Vagina (tissue), 2 donors: ENCODE measurements at places on chromosomes 2 and 18.

- DNase-seq: no peak
Observed at GRCh38 chr2:213429516-213429915, 145.3 kb downstream of the SPAG16 start.

GRCh38 chr2:119474371-119475224, 42.9 kb downstream of the TMEM37 start:
- no peak for DNase-seq

- DNase-seq: no peak
Observed at GRCh38 chr18:42338683-42339082, 383.6 kb downstream of the PIK3C3 start.

GRCh38 chr2:16238001-16238761, 297.8 kb downstream of the MYCN start:
- DNase-seq: no peak

GRCh38 chr2:153645599-153645998, 167.0 kb upstream of the RPRM start:
- no peak for DNase-seq

DNA sequence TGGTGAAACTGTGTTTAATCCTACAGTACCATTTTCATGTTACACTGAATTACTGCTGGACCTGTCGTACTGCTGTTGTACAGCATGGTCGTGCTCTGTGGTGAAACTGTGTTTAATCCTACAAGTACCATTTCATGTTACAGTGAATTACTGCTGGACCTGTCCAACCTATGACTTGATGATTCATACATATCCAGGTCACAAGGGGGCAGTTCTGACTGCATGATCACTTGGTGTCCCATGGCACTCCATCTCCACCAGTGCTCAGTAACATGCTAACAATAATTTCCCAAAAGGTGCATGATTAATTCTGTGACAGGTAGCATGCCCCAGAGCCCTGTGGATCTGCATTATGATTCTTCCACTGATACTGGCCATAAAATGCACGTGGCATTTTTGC, 101.6 kb downstream of the ADCYAP1 start:
- DNase-seq: no peak

DNA sequence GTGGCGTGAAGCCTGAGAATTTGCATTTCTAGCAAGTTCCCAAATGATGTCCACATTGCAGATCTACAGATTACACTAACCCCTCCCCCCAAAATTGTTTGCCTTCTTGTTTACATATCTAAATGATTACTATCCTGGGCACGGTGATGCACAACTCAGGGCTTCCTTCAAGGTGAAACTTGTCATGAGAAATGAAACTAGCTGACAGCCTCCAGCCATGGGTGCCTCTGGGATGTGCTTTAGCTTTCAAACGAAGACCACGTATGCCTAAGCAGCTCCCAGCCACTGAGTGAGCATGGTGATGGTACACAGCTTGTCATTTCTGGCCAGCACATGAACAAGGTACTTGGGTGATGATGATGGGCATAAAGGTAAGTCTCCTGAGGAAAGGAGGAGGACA, 464.8 kb upstream of the DDX18 start:
- no peak for DNase-seq

- DNase-seq: no peak
Observed at GRCh38 chr18:56412951-56413350, 225.4 kb downstream of the TXNL1 start.

DNA sequence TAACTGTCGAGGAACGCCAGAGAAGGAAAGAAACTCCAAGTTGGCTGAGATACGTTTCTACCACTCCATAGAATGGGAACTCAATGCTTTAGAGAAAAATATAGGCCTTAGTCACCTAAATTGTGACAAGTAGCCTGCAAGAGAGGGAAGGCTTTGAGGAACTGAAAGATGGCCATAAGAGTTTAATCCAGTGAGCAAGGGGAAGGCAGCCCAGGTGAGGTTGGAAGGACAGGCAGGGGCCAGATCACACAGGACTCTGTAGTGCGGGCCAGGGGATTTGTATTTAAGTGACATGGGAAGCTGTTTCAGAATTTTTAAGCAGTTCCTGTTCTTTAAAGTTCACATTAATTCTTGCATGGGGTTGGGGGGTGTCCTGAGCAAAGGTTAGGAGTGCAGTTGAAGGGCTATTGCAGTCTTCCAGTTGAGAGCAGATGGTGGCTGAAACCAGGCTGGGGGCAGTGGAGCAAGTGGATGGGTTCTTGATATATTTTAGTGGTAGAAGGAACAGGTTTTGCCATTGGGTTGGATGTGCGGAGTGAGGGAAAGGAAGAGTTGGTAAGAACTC, 138.9 kb upstream of the PELI1 start:
- no peak for DNase-seq

- no peak for DNase-seq
Observed at GRCh38 chr2:16717477-16717876, 51.8 kb upstream of the CYRIA start.

- no peak for DNase-seq
Observed at GRCh38 chr2:122815120-122815519, 1059.7 kb downstream of the TSN start.

DNA sequence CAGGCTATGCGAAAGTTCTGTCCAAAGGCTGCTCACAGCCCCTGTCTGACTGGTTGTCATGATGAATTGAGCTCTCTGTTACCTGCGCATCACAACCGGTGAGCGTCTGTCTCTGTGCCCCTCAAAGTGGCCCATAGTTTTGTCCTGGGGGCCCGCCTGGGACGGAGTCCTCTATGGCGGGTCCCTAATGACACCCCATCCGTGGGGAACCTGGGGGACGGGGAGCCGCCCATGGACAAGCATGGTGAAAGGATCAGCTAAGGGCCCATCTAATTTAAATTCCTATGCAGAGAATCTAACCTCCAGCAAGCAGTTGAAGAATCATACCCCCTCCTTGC, 473 bp downstream of the ELMOD3 start:
- DNase-seq: no peak

DNA sequence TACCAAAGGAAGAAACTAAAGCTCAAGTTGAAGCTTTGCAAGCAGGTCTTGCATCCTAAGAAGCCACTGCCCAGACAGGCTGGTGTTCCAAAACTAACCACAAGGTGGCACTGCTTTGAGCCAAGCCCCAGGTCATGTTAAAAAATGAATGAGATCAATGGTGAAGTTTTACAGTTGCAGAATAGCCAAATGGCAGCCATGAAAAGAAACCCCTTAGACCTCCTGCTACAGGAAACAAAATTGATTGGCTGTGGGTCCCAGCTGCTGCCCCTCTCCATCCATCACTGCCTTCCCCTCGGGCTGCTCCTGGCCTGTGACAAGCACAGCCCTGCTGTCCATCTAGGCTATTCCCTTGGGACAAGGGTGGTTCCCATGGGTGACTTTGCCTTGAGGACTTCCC, 20.7 kb upstream of the MREG start:
- no peak for DNase-seq

DNA sequence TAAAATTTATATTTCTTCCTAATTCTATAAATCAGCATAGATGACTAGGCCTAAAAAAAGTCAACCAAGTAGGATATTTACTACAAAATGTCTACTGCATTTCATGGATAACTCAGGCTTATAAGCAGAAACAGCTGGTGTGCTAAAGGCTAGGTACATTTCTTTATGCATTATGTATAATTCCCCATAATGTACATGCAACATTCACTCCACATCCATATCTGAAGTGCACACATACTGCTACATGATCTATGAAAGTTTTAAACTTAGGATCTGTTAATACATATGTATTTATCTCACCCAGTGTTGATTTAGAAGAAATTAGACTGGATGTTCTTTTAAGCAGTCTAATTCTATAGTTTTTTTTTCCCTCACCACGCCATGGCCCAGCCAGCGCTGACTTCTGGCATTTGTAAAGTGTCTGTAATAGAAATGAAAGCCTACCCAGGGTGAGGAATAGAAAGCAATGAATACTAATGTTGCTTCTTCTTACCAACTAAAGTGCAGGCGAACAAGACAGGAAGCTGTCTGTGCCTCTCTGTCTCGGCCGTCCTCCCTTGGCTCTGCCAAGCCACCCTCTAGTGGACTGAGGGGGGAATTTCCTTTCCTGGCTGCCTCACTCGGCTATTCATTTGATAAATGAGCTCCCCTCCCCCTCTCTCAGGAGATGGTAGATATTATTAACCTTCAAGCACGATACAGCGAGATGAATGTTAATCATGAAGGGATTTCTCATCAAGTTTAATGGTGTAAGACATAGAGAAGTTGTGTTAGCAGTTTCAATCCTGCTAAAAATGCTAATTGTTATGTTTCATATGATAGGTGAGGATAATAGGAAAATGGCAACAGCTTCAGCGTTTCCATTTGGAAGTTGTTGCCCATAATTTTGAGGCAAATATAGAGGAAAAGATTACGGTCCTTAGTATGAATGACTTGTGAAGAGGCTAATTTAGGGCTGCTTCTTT, 384.5 kb downstream of the MTX2 start:
- DNase-seq: no peak

DNA sequence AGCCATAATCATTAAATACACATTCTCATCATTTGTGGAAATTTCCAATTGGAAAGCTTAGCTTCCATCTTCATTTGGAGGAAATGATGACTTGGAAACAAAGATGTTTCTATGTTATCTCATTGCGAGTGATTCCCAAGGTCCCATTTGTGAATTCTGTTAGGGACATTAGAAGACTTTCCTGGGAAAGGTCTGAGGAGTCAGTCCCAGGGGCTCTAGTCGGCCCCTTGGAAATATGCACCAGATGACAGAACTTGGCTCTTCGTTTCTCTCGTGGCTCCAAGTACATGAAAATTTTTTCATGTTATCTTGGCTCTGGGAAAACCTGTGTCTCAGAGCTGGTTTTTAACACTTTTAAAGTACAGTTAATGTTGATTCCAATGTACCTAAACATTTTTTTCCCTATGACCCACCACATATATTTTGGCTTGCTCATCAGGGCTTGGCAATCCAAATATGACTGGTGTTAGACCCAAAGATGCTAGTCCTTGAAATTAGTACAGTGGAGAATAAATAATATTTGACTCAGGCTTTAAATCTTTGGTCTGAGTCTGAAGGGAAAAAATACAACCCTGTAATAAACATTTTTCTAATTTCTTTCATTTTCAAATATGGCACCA, 15.4 kb upstream of the CAVIN2 start:
- DNase-seq: no peak

- DNase-seq: no peak
Observed at GRCh38 chr2:98464772-98465310, 20.2 kb downstream of the INPP4A start.

DNA sequence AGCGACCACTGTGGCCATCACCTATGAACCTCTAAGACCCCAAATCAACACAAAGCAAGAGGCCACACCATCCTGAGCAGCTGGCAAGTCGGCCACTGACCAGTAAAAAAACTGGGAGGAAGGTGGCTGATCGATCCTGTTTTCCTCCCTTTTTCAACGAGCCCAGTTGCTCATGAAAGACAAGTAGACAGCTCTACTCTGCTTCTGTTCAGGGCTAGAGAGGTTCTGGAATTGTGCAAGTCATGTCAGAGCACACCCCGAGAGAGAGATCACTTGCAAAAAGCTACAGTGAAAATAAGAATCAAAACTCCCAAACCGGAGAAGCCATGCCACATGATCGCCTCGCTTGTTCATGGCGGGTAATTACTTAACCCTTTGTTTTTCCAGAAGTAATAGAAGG, 34.6 kb downstream of the ZNF516 start:
- DNase-seq: no peak

GRCh38 chr2:28683100-28683706, 68.4 kb upstream of the PPP1CB start:
- no peak for DNase-seq

DNA sequence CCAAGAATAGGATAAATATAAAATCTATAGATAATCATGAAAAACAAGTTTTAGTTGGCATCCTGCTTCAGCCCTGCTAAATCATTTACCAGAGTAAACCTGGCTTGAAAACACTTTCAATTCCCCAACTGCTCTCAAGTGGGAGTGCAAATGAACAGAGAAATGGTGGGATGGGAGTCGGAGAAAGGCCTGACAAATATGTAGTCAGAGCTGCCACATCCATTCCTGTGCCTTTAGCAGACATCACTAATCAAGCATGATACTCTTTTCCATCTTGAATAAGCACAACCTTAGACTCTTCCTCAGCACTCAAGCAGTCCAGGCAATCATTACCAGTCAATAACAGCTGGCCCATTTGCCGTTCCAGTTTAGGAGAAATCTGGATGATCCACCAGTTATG, 101.3 kb downstream of the ANKRD44 start:
- DNase-seq: no peak

DNA sequence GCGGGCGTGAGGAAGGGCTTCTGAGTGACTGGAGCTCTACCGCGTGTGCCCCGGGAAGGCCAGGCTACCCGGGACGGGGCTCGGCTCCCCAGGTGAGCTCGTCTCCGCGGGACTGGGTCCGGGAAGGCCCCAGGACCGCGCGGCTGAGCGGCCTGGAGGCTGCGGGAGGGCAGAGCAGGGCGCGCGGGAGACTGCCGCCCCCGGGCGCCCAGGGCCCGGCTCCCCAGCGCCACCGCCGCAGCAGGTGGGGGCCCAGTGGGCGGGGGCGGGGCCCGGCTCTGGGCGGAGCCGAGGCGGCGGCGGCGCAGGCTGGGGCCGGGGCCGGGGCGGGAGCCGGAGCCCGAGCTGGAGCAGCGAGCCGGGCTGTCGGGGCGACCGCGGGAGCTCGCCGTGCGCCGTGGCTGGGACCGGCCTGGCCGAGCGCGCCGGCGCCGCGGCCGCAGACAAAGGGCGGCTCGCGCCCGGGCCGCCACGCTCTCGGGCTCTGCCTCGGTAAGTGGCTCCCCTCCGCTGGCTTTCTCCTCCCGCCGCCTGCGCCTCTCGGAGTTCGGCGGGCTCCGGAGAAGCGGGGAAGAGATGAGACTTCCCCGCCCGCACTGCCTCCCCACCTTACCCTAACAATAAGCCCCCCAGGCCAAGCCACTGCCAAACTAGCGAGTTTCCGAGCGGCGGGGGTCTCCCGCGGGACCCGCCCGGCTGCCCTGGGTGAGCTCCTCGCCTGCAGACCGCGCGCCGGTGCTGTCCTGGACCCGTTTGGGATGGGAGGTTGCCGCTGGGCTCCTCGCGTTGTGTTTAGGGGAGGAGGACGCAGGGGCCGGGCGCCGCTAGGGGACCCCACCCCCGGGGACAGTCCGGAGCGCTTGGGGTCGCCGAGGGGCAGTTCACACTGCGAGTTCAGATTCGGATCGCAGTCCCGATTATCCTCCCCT, at the start of gene MAPK4:
Gene MAPK4, plus strand, starts transcription at position 336 of the 929 bp plus-strand sequence. CDS start 103,872 bp downstream, outside the sequence.
- DNase-seq: no peak

- no peak for DNase-seq
Observed at GRCh38 chr2:137992039-137992646, 27.9 kb downstream of the HNMT start.

GRCh38 chr2:27074738-27075565, 3.5 kb upstream of the EMILIN1 start:
- DNase-seq: no peak

DNA sequence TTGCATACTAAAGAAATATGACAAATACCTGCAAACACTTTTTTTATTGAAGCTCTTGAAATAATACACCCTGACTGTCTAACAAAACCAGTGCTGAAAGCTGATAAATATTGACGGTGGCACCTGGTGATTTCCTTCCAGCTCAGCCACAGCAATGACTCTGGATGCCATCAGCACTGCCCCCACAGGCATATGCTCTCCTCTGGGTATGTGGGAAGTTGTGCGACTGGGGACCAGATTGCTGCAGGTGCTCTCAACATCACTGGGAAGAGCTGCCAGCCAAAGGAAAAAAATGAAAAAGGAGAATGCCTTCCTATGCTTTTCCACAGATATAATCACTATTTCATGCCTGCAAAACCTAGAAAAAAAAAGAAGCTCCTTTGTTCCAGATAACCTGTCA, 141.5 kb downstream of the PIGN start:
- no peak for DNase-seq
